Renal pelvis (tissue), 12 donors: ENCODE measurements at places on chromosomes 11 and 22.
A peak's percentile ranks its signal among the peaks of the same experiment; 100 is the strongest.

- DNase-seq, result no peak
Observed at GRCh38 chr11:74634537-74634936, 42.2 kb downstream of the POLD3 start.

GRCh38 chr11:126636911-126637794 is 281.7 kb downstream of the ST3GAL4 start:
- no peak for DNase-seq

DNA sequence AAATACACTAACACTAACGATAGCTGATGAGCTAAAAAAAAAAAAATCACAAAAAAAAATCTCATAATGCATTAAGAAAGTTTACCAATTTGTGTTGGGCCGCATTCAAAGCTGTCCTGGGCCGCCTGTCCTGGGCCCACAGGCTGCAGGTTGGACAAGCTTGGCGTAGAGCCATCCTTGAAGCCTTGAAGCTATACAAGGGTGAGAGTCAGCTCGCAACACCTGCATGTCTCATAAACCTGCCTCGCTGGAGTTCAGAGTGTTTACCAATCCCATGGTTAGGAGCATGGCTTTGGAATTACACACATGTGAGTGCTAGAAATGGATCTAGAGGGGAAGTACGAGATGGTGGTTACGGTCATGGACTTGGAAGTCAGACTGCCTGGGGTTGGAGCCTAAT is 453.7 kb downstream of the INSC start:
- no peak for DNase-seq

GRCh38 chr22:25536589-25536988 is 27.9 kb upstream of the GRK3 start:
- DNase-seq, result no peak

DNA sequence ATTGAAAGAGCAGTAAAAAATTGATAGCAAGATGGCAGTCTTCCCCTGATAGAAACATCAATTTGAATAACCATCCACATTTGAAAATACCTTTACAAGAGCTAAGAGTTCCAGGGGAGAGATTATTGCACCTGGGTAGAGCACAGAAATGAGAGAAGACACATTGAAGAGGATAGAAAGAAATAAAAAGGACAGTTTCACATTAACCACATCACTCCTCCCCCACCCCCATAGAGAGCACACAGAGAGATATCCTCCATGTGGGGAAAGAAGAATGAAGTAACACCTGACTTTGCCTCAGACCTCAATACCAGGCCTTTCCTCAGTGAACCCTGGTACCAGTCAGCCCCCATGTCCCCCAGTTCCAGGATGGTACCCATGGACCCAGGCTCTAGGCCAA is 486.7 kb downstream of the FAM181B start:
- DNase-seq, result no peak

- DNase-seq, result peak; percentile 80
Observed at GRCh38 chr22:17264321-17265052, 45.3 kb upstream of the ADA2 start.

- no peak for DNase-seq
Observed at GRCh38 chr11:9060700-9061111, 30.7 kb downstream of the SCUBE2 start.

GRCh38 chr22:27196606-27197005 is 539.2 kb downstream of the MIAT start:
- no peak for DNase-seq

DNA sequence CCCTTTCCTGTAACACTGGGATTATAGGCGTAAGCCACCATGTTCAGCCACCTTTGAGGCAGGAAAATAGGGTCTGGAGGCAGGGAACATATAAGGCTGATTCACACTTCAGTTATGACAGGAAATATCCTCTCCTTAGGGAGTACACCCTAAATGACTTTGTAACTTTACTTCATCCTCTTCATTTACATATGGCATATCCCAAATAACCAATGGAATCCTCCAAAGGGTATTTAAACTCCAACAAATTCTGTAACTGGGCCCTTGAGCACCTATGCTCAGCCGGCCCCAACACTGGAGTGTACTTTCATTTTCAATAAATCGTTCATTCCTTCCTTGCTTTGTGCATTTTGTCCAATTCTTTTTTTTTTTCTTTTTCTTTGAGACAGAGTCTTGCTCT is 1.6 kb upstream of the KAT5 start:
- no peak for DNase-seq

GRCh38 chr11:2489083-2489482 is 44.3 kb downstream of the KCNQ1 start:
- no peak for DNase-seq

DNA sequence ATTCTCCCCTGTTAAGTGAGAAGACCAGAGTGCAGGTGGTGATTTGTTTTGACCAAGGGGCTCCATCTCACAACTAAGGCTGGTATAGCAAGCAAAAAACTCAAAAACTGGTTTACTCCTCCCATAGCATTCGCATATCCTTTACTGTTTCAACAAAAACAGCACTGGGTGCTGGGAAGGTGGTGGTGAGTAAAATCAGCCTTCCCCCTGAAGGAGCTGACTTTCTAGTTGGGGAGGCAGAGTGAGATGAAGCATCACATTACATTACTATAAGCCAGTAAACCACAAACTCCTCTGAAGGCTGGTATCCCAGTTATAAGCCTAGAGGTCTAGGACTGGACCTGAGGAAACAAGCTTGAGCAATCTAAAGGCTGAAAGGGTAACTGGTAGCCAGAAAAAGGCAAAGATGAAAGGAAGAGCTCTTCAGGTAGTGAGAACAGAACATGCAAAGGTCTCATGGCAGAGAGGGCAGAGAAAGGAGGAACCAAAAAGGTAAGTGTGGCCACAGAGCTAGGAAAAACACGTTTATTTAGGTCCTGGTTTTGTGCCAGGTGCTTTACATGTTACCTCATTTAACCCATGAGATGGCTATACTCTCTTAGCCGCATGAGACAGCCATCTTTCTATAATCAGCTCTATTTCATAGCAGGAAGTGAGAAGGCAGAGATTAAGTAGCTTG is 22.3 kb downstream of the TMEM123 start:
- no peak for DNase-seq
